ENCODE measurements at places on chromosomes 12 and 14. TPM values are rescaled to one million over a fixed set of nuclear protein-coding genes. Genes with fewer than 3 reads are reported as not detected.
A peak's percentile ranks its signal among the peaks of the same experiment; 100 is the strongest.

The GATC gene
- total RNA-seq, result 32.8 TPM

The EMC9 gene
- 29.6 TPM for total RNA-seq

The TAS2R14 gene
- total RNA-seq, result 2.0 TPM

The KCNC2 gene
- total RNA-seq, result not detected

The C12orf54 gene
- total RNA-seq, result not detected

The DPPA3 gene
- not detected for total RNA-seq

The ALX1 gene
- total RNA-seq, result 0.50 TPM

The DNAI7 gene
- not detected for total RNA-seq

The PTPN21 gene
- total RNA-seq, result 3.8 TPM

The RNU4-1 gene
- total RNA-seq, result under 0.01 TPM

The CIDEB gene
- not detected for total RNA-seq

The ANG gene
- total RNA-seq, result 14.7 TPM

DNA sequence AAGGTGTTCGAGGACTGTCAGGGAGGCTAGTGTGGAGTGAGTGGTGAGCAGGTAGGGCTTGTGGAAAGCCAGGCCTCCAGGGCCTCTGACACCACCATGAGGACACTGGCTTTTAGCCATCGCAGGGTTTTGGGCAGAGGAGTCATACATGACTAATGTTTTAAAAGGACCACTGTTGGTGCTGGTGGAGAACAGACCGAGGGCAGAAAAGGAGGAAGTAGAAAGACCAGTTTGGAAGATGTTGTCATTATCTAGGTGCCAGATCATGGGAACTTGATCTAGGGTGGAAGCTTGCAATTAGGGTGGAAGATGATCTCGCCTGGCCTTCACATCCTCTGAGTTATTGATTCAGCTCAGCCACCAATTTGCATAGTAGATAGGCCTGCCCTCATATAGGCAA, 144.2 kb downstream of the C12orf75 start:
- DNase-seq, result no peak

DNA sequence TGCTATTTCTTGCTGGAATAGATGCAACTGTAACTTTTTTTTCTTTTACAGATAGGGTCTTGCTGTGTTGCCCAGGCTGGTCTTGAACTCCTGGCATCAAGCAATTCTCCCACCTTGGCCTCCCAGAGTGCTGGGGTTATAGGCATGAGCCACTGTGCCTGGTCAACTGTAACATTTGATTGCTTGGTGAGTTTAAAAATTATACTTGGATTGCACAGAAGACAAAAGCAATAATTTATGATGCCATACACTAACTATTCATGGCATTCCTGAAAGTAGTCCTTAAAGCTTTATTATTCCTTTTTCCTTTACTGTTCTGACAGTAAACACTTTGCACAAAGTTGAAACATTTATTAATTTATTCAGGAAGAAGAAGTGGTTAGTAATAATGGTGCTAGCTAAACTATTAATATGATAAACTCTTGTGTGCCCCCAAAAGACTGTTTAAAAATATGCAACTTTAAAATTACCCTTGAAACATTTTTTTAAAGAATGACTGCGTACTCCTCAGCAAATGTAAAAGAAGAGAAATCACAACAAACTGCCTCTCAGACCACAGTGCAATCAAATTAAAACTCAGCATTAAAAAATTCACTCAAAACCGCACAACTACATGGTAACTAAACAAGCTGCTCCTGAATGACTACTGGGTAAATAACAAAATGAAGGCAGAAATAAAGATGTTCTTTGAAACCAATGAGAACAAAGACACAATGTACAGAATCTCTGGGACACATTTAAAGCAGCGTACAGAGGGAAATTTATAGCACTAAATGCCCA, 8.3 kb downstream of the PTPRB start:
- DNase-seq, result no peak

DNA sequence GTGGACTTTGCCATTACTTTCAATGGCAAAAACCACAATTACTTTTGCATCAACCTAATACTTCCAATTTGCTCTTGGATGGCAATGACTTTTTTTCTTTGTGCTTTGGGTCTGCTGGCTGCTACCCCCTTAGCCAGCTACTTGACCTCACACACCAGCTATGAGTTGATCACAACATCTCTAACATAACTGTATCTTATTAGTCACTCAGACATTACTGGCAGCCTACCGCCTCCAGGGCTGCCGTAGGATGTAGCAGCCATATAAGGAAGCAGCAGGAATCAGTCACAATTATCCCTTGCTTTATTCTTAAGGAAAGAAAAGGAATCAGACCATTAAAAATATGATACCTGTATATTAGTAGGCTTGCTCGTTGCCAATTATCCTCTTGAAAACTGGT, 260.5 kb downstream of the ADAMTS20 start:
- DNase-seq, result no peak

DNA sequence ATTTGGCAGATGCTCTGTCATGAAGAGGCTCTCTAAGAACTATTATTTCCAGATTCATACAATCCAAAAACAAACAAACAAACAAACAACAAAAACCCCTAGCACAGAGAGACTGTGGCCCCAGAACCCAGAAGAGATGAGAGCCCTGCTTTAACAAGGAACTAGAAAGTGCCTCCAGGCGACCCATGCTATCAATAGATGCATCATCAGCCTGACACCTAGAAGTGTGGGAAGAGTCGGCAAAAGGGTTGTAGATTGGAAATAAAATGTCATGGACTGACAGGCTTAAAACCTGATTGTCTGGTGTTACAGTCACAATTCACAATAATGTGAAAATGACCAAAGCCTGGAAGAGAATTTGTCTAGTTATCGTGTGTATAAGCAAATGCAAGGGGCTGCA, 50.6 kb upstream of the FLRT2 start:
- DNase-seq, result no peak

- no peak for DNase-seq
Measured at GRCh38 chr14:67370830-67371229, 10.7 kb downstream of the EIF2S1 start.

GRCh38 chr14:72948481-72949138, 22.3 kb downstream of the DCAF4 start:
- DNase-seq, result peak; percentile 46

DNA sequence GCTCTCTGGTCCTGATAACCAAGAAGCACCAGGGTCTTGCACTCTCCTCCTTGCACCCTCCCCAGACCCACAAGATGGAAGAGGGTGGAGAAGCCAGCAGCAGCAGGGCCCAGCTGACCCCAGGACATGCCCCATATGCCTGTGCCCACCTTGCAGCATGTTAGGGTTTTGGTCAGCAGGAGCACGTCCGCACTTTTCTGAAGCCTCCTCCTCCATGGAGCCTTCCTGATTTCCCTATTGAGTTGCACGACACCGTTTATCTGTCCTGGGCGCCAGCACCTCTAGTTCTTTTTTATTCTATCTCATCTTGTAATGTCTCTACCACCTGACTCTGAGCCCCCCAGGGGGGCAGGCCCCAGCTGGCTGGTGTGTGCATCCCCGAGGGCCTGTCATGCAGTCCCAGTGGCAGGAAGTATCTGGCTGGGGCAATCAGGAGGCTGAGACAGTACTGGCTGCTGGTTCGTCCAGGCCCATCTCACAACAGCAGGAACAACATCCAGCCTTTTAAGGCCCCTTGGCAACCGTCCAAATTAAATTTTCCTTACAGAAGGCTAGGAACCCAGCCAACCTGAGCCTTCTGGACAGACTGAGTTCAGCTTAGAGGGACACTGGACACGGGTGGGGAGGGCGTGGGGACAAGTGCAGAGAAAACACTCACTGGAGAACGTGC, 39.6 kb downstream of the CCDC85C start:
- DNase-seq, result no peak

DNA sequence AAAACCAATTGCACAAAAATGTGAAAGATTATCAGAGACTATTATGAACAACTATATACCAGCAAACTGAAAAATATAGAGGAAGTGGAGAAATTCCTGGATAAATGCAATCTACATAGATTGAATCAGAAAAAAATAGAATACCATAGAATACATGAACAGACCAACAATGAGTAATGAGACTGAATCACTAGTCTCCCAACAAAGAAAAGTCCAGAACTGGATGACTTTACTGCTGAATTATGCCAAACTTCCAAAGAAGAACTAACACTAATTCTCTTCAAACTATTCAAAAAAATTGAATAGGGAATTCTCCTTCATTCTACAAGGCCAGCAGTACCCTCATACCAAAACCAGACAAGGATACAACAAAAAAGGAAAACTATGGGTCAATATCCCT, 60.6 kb downstream of the GUCY2C start:
- DNase-seq, result no peak

- no peak for DNase-seq
Measured at GRCh38 chr12:26122061-26122680, 2.7 kb downstream of the BHLHE41 start.

- no peak for DNase-seq
Measured at GRCh38 chr12:131603939-131604795, 106.7 kb upstream of the SFSWAP start.
